ENCODE measurements at places on chromosomes 1 and 21.

DNA sequence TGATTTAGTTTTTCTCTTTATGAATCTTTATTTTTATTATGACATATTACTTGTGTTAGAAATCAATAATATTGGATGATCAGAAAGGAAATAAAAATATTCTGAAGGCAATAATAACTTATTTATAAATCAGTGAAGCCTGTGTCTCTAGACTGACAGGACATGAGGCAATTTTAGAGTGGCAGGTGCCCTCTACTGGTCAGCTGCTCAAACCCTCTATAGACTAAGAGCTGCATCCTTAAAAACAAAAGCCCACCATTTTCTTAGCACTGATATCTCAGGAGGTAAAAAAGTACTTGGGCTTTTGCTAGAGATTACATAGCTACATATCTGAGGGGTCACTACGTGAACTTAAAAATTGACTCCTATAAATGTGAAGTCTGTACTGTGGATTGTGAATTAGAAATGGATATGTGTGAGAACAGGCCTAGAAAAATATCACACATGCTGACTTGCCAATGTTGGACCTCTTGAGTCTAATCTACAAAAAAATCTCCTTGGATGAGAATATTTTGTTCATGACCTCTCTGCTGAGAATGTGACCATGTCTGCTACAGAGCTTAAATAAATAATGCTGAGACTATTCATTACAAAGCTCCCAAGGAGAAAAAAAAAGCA lies 597.9 kb upstream of the ADAMTS5 start:
- no peak for DNase-seq

- DNase-seq: no peak
These were observed 7.6 kb downstream of the SNRNP40 start for GRCh38 chr1:31289021-31289420.

- DNase-seq: no peak
These were observed 56.3 kb upstream of the GPR153 start for GRCh38 chr1:6317098-6317760.

- no peak for DNase-seq
These were observed 10.8 kb downstream of the BLACAT1 start for GRCh38 chr1:205444931-205445645.

- no peak for DNase-seq
These were observed 14.8 kb downstream of the MGST3 start for GRCh38 chr1:165645654-165646366.

DNA sequence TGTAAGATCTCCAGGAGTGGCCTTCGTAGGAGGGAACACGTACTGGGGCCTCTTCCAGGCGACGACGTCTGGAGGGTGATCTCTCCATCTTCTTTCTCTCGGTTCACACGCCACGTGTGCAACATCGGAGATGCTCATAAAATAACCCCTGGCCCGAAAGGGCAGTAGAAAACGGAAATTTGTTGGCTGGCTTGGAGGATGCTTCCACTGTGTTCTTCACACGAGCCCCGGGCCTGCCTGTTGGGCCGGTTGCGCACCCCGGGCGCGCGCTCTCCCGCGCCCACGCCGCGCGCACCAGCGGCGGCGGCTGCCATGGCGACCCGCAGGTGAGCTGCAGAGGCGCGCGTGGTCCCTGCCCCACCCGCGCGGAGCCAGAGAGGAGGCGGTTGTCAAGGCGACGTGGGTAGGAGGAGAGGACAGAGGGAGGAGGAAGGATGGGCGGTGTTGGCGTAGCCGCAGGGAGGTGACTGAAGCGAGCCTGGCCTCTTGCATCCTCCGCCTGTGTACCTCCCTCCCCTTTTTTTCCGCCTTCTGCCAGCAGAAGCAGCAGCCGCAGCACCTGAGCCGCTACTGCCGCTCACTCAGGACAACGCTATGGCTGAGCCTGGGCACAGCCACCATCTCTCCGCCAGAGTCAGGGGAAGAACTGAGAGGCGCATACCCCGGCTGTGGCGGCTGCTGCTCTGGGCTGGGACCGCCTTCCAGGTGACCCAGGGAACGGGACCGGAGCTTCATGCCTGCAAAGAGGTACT lies at the start of gene ELAPOR1:
Gene ELAPOR1 (plus strand): TSS at position 526 of the 752 bp plus-strand sequence. CDS start 69 bp downstream, at position 595.
- DNase-seq: no peak

GRCh38 chr1:233638513-233638912 lies 24.6 kb downstream of the KCNK1 start:
- DNase-seq: no peak

DNA sequence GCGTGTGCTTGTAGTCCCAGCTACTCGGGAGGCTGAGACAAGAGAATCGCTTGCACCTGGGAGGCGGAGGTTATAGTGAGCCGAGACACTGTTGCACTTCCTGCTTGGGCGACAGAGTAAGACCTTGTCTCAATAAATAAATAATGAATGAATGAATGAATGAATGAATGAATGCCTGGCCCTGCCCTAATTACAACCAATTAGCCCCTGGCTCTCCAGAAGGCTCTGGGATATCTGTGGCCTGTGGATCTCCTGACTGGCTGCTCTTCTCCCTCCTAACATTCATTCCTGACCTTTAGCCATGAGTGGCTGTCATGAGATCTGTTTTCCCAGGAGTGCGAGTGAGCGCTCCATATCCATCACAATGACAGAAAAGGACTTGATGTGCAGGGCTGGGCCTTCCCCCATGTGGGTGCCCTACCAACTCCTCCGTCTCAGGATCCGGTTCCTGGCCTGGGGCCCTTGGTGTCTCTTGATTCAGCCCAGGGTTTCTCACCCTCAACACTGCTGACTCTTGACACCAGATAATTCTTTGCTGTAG lies 243.6 kb upstream of the TMEM51 start:
- DNase-seq: no peak

- peak; percentile 67 for DNase-seq
These were observed 10.9 kb downstream of the ERRFI1 start for GRCh38 chr1:8015036-8015808.

GRCh38 chr1:36108314-36108713 lies 16.7 kb downstream of the COL8A2 start:
- peak; percentile 72 for DNase-seq

GRCh38 chr1:11414926-11415538 lies 63.9 kb upstream of the DISP3 start:
- DNase-seq: no peak

- no peak for DNase-seq
These were observed 26.8 kb downstream of the CD2 start for GRCh38 chr1:116781034-116781433.

DNA sequence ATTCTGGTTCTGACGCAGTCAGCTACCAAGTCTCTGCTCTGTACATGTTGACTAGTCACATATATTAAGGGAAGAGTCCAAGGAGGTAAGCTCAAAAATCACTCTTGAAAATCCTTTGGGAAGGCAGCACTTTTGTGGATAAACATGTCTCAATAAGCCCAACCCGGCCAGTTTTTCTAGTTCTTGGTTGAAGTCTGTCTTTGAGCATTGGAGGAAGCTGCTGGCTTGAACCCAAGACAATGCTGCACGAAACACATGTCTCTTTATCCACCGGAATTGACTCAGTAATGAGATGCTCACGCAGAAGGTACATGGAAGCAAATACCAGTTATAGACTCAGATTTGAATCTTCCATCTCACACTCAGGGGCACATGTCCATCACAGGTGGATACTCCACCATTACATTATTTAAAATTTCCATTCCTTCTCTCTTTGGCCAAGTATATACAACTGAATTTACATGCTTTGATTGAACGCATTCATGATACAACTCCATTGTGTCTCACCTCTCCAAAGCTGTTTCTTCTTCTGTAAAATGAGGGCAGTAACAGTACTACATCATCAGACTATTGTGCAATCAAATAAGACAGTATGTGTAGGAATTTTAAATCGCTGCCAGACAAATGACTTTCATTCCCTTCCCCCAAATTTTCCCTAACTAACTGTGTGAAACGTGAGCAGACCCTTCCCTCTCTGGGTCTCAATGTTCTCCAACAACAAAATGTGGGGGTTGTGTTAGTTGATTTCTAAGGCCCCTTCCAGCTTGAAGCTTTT lies 9.6 kb upstream of the GUCA2A start:
- no peak for DNase-seq

GRCh38 chr1:10534519-10534918 lies 59.8 kb downstream of the PEX14 start:
- DNase-seq: no peak

DNA sequence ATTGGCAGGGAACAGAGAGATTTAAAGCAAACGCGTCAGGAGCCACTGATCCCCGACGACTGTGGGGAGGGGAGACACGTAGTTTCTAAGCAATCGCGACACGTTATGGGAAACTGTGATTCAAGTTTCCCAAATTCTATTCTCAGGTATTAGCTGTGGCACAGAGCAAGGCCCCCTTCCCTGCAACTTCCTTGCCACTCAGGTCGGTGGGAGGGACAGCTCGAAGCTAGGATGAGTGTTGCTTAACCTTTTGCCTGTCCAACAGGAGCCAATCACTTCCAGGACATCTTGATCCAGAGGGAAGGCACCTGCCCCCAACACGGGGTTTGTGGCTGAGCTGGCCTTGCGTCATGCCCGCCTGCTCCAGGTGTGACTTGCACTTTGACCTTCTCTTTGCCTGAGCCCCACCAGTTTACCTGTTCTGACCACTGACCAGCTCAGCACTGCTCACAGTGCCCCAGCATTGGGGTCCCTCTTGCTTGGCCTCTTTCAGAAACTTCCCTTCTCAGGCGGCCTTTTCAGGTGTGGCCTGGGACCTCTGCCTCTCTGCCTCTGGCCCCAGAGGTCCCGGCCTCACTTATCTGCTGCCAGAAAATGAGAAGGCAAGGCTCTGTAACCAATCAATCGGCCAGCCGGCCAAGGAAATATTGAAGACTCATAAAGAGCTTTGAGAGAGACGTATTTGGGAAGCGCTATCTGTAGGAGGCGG lies 24.6 kb downstream of the TEX35 start:
- no peak for DNase-seq

Data from amniotic stem cell (primary cell).